Right hindlimb (tissue), 1 donor: ENCODE measurements at places on chromosomes 7 and 10.

DNA sequence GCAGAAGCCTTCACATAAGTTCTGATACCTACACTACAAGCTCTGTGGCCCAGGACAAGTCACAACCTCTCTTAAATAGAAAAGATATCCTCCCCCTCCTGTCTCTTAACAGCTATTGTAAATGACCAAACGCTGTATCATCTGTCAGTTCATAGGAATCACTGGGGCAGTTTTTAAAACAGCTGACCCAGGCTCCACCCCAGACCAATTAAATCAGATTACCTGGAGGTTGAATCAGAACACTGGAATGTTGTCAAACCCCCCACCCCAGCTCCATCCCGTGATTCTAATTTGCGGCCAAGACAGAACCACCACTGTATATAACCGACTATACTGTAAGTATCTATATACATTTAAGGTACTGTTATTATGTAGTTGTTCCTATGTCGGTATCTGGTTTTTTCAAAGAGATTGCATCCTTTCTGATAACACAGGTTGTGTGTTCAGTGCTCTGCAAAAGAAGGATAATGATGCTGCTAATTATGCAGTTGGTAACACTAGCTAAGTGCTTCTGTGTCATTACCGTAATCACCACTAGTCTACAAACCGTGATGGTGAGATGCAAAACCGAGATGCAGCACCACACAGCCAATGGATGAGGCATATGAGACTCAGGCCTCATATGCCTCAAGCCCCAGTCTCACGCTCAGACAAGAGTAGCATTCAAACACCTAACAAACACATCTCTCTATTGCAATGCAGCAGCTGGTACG lies 47.4 kb downstream of the TNS3 start:
- DNase-seq: peak; percentile 8

- no peak for DNase-seq
Measured at GRCh38 chr7:94012746-94013145, 8.6 kb upstream of the BET1 start.

- no peak for DNase-seq
Measured at GRCh38 chr7:129266181-129266580, 41.4 kb downstream of the AHCYL2 start.

DNA sequence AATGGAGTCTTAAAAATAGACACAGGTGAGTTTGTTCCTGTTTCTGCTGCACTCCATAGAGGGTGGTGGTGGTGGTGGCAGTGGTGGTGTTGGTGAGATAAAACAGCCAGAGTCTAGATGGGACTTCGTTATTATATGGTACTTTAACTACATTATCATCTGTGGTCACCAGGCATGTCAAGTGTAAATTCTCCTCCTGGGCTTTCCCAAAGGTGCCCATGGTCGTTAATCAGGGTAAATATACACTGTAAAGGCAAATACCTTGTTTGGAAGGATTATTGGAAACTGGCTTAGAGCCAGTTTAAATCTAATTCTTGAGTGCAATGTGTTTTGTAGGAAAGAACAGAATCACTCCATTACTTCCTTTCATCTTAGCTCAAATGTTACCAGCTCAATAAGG lies 21.5 kb upstream of the COMMD3 start:
- DNase-seq: no peak

DNA sequence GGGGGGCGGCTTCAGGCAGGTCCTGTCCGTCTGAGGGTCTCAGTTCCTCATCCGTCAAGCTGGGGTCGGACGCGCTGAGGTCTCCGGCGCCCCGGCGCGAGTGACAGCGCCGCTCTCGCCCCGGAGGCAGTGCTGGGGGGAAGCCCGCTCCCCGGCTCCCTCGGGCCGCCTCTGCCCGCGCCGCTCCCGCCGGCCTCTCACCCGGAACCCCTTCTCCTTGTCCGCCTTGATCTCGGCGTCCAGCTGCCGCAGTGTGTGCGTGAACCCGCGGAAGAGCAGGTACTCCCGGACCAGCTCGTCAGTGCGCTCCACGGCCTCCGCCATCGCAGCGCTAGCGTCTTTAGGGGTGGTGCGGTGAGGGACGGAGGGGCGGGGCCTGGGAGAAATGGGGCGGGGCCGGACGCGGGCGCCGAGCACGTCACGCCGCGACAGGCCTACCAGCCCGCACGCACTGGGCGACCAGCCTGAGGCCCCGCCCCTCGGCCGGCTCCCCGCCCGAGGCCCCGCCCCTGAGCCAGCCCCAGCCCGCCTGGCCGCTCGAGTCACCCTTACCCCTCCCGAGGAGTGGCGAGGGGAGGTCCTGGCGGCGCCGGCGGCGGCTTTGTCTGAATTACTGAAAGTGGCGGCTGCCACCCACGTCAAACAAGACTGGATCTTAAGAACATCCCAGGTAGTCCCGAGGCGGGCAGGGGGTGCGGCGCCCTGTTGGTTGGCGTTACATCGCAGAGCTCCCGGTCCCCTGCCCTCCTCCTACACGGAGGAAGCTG lies at the start of gene WDR91:
Gene WDR91, minus strand, starts transcription at position 348 of the 767 bp plus-strand sequence. Its CDS starts 24 bp downstream, at position 324.
- DNase-seq: peak; percentile 98

DNA sequence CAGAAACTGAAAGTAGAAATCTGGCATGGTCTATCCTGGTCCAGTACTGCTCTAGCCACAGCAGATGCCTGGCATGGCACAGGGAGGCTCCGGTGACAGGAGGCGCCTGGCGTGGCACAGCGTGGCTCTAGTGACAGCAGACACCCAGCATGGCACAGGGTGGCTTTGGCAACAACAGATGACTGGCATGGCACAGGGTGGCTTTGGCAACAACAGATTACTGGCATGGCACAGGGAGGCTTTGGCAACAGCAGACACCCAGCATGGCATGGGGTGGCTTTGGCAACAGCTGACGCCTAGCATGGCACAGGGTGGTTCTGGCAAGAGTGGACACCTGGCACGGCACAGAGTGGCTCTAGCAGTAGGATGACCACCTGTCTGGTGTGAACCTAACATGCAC lies 480.5 kb upstream of the FOXK1 start:
- no peak for DNase-seq

GRCh38 chr7:28069807-28070206 lies 110.8 kb downstream of the JAZF1 start:
- DNase-seq: peak; percentile 87

- no peak for DNase-seq
Measured at GRCh38 chr10:74988832-74989561, 122.5 kb upstream of the SAMD8 start.

DNA sequence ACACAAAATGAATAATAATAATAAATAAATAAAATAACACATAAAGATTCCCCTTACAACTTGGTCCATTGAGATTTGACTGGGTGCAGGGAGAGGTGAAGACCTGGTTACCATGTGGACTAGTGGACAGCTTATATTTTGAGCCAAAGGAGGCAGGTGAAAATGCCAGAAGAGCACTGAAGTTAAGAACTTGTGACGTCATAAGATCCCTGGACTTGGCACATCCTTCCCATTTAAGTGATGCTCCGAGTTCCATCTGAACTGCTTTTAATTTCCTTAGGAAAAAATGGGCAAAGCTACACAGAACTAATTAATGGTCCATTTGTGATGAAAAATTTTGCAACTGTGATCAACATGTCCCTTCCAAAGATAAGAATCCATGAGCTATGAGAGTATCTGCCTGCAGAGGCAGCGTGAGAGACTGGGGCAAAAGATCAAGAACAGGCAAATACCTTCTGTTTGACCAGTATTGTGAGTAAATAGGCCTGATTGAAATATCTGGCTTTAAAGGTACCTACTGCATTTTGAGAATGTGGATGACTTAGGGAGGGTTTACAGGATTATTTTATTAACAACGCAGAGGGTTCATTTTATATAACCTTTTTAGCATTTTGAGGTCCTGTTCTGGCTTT lies 101.2 kb upstream of the POT1 start:
- DNase-seq: no peak

DNA sequence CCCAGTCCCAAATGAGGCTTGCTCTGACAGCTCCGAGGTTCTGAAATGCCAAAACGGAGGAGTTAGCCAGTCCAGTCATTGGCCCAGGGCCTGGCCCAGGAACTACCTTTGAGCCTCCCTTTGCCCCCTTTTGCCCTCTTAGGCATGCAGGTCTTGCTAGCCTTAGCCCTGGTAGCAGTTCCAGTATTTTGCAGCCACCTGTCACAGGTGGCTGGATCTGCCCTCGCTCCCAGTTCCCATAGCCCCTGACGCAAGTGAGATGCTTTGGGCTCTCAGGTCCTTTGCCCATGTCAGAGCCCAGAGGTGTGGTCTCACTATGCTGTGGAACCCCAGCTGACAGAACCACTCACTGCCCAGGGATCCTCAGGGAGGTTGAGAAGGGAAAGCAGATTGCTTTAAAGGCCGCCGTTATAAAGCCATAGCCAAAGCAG lies 42.0 kb downstream of the GPRIN2 start:
- no peak for DNase-seq

DNA sequence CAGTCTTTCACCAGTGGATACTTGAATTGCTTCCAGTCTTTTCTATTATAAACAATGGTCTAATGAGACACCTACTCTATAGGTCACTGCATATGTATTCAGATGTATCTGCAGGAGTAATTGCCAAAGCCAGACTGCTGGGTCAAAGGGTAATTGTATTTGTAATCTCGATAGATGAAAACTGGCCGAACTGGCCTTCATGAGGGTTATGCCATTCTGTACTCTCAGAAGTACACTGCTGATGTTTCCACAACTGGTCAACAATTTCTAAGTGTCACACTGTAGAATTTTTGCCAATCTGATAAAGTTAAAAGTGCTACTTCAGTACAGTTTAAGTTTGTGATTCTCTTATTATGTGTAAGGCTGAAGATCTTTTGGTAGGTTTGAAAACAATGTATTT lies 64.6 kb downstream of the JAZF1 start:
- DNase-seq: no peak

GRCh38 chr7:1694611-1695511 lies 24.8 kb downstream of the ELFN1 start:
- no peak for DNase-seq

GRCh38 chr10:88281592-88282347 lies 301.3 kb downstream of the RNLS start:
- no peak for DNase-seq

- no peak for DNase-seq
Measured at GRCh38 chr10:43061760-43062159, 15.1 kb upstream of the RET start.

GRCh38 chr10:80477813-80478212 lies 23.7 kb downstream of the TSPAN14 start:
- no peak for DNase-seq

- DNase-seq: no peak
Measured at GRCh38 chr7:33640741-33641140, 264.6 kb upstream of the BMPER start.

GRCh38 chr7:80821771-80822319 lies 97.0 kb downstream of the SEMA3C start:
- DNase-seq: no peak

DNA sequence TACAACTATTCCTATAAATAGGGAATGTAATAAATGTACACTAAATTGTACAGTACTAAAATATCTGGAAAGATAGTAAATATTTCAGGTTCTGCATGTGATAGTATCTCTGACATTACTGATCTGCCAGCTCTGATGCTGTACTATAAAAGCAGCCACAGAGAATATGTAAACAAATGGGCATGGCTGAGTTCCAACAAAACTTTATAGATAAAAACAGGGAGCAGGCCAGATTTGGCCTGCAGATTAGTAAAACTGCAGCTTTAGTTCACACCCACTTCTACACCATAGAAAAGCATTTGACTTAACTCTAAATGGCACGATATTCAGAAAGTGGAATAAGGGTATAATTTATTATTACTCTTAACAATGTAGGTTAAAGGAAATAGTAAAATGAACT lies 18.8 kb upstream of the TLL2 start:
- no peak for DNase-seq

DNA sequence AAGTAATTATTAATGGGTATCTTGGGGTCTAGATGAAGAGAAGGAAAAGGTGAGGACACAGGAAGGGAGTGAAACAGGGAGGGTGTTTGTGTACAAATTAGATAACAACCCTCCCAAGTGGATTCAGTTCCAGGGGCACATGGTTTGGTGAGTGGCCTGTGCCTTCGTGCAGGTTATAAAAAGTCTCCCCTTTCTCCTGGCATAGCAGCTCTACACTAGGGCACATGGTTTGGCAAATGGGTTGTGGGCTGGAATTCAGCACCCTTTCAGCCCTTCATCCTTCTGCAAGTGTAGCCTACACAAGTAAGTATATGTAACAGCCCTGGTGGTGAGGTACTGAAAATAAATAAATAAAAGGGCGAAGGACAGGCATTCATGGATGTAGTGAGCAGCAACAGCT lies 359.4 kb downstream of the AUTS2 start:
- DNase-seq: no peak

DNA sequence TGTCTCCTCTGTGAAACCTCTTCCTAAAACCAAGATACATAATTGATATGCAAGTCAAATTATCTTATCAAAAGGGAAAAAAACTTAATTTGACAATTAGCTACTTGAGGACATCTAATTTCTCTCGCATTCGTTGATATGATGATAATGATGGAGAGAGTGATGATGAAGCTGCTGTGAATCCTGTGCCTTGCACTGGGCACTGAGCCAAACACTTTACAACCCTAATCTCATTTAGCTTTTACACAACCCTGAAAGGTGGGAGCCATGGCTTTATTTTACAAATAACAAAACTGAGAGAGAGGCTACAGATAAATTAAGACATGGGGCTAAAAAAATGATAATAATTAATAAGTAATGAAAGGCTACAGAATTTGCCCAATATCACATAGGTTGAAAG lies 176.0 kb downstream of the NOC3L start:
- DNase-seq: no peak

- no peak for DNase-seq
Measured at GRCh38 chr7:137006293-137006692, 137.8 kb downstream of the CHRM2 start.

DNA sequence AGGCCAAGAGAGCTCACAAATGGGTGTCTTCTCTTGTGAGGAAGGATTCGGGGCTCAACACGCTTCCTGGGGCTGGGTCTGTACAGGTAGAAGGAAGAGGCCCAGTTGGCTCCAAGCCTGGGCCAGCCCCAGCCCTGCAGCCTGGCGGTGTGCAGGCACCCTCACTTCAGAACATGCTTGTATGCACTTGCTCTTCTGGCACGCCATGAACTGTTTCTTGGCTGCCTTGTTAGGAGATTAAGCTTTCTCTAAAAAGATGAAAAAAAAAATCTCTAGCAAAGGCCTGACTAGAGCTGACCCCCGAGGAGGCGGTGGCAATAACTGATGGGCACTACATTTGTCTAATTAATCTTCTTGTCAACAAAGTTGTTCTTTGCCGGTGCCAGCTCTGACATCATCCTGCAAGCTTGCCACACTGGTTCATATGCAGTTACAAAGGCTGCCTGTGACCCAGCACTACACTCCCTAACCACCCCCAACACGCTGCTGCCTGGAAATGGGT lies 94.7 kb downstream of the WDR11 start:
- no peak for DNase-seq

- no peak for DNase-seq
Measured at GRCh38 chr7:129144834-129145668, 544 bp downstream of the TSPAN33 start.

DNA sequence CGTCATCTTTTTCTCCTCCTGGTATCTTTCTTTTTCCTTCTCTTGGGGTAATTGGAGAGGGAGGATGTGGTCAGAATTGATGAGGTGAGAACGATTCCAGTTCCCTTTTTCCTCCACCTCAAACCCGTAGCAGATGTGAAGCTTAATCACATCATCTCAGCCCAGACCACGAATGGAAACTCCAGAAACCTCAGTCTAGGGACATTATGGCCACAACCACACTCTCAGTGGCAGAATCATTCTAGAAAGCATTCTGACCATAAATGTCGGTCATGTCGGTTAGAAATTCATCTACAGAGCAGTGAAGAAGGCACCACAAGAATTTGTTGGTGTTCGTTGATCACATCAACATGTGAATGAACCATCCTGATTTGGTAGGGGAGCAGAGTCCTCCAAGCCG lies 78.7 kb downstream of the GATA3 start:
- no peak for DNase-seq

- DNase-seq: peak; percentile 36
Measured at GRCh38 chr10:4370376-4370775, 455.6 kb upstream of the AKR1E2 start.
